ENCODE measurements at places on chromosomes 11 and 22. TPM values are rescaled to one million over a fixed set of nuclear protein-coding genes. Genes with fewer than 3 reads are reported as not detected.

DNA sequence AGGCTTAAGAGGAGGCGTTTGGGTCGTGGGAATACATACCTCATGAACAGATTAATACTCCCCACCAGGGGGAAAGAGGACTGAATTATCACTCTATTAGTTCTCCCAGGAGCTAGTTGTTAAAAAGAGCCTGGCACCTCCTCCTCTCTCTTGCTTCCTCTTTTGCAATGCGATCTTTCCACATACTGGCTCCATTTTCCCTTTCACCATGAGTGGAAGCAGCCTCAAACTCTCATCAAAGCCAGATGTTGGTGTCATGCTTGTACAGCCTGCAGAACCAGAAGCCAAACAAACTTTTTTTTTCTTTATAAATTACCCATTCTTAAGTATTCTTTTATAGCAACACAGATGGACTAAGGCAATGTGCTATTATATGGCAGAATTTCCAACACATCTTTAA is 258.5 kb downstream of the FAM76B start:
- DNase-seq, result no peak

DNA sequence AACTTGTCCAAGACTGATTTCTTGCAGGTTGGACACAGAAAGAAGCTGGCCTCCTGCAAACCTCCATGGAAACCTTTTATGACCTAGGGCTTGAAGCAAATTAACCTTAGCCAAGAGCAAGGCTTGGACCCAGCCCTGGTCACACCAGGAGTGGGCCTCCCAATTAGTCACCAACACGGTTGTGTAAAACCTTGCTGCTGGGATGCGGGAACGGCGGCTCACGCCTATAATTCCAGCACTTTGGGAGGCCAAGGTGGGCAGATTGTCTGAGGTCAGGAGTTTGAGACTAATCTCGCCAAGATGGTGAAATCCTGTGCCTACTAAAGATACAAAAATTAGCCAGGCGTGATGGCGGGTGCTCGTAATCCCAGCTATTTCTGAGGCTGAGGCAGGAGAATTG is 419.9 kb downstream of the AASDHPPT start:
- DNase-seq, result no peak

- no peak for DNase-seq
These were observed 17.7 kb downstream of the TANGO2 start for GRCh38 chr22:20038574-20038973.

GRCh38 chr22:41915035-41915785 is at the start of gene SHISA8:
Gene SHISA8 (minus strand): TSS chr22:41915074. CDS start chr22:41914667, 407 bp downstream.
- no peak for DNase-seq

DNA sequence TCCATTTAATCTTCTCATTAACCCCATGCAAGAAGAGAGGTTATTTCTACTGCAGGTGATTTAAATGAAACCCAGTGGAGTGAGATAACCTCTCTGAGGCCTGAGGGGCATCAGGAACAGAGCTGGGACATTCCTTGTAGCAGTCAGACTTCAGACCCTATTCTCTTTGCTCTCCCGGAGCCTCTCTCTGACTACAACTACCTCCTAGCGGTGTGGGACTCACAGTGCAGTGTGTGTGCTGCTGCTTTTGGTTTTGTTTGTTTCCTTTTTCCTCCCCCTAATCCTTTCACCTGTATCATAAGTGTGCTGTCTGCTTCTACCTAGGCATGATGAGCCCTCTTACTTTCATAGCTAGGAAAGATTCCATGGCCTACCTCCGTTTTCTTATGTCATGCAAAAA is 769.6 kb downstream of the NTM start:
- no peak for DNase-seq

GRCh38 chr11:68040101-68040956 is 1.5 kb downstream of the TCIRG1 start:
- peak; percentile 90 for DNase-seq

- no peak for DNase-seq
These were observed 139.2 kb downstream of the LRRC4C start for GRCh38 chr11:41320238-41320637.

DNA sequence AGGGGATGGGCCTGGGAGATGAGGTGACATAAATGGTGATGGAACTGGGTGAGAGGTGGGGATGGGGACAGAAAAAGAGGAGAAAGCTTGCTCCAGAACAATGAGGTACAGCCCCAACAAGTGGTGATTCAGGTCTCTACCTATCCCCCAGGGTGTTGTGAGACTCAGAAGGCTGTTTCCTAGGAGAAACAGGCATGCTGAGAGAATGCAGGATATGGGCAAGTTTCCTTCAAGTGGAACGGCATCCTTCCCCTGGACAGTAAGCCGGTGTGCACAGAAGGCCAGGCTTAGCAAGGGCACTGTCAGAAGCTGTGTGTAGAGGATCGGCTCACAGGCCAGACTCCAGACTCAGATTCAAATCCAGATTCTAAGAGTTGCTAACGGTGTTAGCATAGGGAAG is 34.1 kb upstream of the CRTAM start:
- no peak for DNase-seq

- no peak for DNase-seq
These were observed 78.4 kb downstream of the MED15 start for GRCh38 chr22:20585639-20586402.

DNA sequence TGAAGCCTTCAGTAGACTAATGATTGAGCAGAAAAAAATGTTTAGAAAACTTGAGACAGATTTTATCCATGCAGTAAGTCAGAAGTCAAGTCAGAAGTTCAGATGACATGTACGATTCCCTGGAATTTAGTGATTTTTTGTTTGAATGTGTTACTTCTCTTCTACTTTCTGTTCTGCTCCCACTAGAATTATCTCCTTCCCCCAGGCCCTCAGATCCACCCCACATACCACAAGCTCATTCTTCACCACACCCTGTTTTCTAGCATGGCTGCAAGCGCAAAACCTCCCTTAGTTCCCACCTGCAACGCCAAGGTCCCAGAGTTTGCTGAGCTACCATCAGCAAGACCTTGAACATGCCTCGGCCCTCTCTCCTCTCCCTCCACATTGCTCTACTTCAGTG is 64.1 kb downstream of the KCNJ1 start:
- no peak for DNase-seq

DNA sequence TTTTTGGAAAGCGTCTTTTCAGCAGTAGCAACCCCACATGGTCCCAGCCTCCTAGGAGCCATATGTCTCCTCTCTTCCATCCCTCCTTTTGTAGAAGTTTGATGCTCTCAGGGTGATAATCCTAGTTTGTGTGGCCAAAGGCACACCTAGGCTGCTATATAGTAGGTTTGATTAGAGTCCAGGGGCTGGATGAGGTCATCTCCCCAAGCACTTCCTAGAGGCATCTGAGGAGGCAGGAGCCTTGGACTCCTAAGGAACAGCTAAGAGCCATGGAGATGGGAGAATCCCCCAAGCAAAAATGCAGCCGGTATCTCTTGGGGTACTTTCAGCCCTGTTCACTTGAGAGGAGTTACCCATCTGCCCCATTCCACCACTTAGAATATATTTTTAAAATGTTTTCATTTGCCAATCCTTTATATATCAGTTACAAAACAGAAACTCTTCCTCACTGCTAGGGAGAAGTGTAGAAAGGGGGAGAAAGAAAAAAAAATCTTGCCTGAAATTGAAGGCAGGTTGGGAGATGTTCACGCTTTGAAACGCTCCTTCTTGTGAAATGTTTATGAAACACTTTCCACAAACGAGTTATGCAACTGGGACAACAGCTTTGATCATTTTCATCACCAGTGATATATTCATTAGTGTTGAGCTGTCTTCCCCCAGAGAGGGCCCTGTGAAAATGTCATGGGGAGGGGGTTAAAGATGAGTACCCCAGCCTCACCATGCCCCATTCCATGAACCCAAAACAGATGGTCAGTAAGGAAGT is 31.9 kb upstream of the TLCD5 start:
- DNase-seq, result peak; percentile 16

GRCh38 chr22:50376085-50376651 is 33.0 kb downstream of the PPP6R2 start:
- peak; percentile 8 for DNase-seq

GRCh38 chr11:33633251-33634003 is 67.2 kb downstream of the C11orf91 start:
- DNase-seq, result no peak

- DNase-seq, result no peak
These were observed 4.7 kb downstream of the ZDHHC13 start for GRCh38 chr11:19121646-19122045.

- DNase-seq, result no peak
These were observed 78.9 kb upstream of the BIRC3 start for GRCh38 chr11:102238391-102238821.

Gene TH
- not detected for total RNA-seq

Gene SAA2
- total RNA-seq, result 41.4 TPM

Gene MMP12
- total RNA-seq, result not detected
